CD4-positive, alpha-beta T cell treated with Interleukin-4 for 1 hour (primary cell): ENCODE measurements at places on chromosomes 5 and 9.
A peak's percentile ranks its signal among the peaks of the same experiment; 100 is the strongest.

DNA sequence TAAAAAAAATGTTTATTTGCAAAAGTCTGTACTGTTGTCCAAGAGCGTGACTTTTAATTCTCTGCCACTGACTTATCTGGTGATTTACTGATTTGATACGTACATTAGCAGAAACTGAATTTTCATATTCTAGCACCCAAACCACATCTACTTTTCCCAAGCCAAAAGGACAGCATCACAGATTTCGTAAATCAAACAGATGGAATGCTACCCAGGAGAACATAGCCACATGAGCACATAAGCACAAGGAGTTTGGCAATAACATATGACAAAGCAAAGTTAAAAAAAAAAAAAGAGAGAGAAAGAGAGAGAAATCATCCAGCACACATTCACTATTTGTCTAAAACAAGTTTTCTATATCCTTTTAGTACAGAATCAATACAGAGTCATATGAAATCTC lies 83.7 kb downstream of the HINT1 start:
- DNase-seq: no peak

GRCh38 chr5:64691291-64691690 lies 988 bp downstream of the SHISAL2B start:
- DNase-seq: no peak

- no peak for DNase-seq
Measured at GRCh38 chr5:126477294-126478117, 54.3 kb downstream of the GRAMD2B start.

- no peak for DNase-seq
Measured at GRCh38 chr5:101687349-101687985, 608.6 kb downstream of the SLCO4C1 start.

- no peak for DNase-seq
Measured at GRCh38 chr9:14517154-14517906, 175.9 kb downstream of the ZDHHC21 start.

DNA sequence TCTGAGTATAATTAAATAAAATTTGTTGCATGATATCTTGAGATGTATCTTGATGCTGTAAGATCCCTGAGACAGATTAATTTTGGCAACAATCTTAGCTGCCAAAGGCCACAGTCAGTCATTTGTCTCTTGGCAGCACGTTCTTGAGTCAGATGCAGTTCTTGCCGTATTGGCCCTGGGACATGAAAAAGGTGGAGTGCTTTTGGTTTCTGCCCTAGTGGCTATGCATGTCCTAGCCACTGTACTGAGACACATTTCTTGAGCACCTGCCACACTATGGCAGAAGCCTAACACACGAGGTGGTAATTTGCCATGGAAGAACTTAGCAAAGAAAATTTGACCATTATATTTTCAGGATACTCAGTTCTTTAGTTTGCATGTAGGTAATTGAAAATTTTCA lies 45.0 kb upstream of the PHF2 start:
- no peak for DNase-seq

GRCh38 chr9:95460518-95461164 lies 56.1 kb downstream of the PTCH1 start:
- no peak for DNase-seq

GRCh38 chr9:38088006-38088925 lies 19.2 kb upstream of the SHB start:
- peak; percentile 62 for DNase-seq

DNA sequence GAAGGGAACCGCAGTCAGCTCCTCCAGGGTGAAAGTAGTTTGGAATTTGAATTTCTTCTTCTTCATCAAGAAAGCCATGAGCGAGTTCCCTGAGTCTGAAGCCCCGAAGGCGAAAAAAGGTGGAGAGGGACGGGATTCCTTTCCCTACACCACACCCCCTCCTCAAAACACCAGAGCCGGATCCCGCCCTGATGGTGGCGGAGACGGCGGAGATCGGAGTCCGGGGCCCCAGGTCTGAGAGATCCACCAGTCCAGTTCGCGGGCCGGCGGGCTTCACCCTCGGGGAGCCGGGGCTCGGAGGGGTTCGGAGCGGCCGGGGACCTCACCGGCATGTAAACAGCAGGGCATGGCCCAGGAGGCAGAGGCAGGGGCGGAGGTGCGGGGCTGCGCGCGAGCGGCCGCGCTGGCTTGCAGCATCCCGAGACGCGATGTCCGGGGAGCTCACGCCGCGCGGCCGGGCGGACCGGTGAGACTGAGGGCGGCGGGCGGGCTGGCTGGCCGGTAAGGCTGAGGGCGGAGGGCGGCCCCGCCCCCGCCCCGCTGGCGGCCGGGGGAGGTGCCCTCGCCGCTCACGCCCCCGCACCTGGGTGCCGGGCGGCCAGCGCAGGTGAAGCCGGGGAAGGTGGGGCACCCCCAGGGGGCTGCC lies 606 bp downstream of the EEIG1 start:
- peak; percentile 47 for DNase-seq

- DNase-seq: peak; percentile 57
Measured at GRCh38 chr5:94849821-94850736, 231.6 kb downstream of the SLF1 start.

- no peak for DNase-seq
Measured at GRCh38 chr9:70192707-70193106, 66.1 kb upstream of the SMC5 start.

- DNase-seq: no peak
Measured at GRCh38 chr9:111038331-111039230, at the start of gene LPAR1. TSS of gene LPAR1 (minus strand) at chr9:111038470. CDS start at chr9:110972117, 66,353 bp downstream.

DNA sequence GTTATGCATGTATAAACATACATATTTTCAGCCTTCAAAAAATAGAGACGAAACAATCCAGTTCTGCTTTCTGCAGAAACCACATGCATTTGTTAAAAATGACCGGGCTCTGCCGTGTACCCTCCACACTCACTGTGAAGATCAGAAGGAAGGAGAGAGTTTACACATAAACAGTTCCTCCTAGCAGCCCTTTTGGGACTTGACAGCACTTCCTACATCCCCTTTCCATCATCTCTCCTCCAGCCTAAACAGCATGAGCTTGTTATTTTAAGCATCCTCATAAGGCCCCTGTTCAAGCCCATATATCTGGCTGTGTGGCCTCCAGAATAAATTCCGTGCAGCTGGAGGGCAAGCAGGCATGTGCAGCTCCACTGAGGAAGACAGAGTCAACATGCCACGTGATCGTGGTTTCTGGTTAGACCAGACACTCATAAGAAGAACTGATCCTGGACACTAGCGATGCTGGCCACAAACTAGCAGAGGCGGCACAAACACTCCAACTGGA lies 42.2 kb downstream of the NIPAL4 start:
- peak; percentile 55 for DNase-seq

GRCh38 chr5:160938532-160938931 lies 86.5 kb upstream of the ATP10B start:
- no peak for DNase-seq

GRCh38 chr5:168288349-168289245 lies 2.8 kb upstream of the WWC1 start:
- no peak for DNase-seq

GRCh38 chr5:854217-854616 lies 3.4 kb upstream of the ZDHHC11 start:
- DNase-seq: no peak

GRCh38 chr5:83099001-83099400 lies 21.7 kb downstream of the XRCC4 start:
- no peak for DNase-seq

- DNase-seq: no peak
Measured at GRCh38 chr5:135843571-135844337, 9.3 kb downstream of the SLC25A48 start.

- DNase-seq: peak; percentile 13
Measured at GRCh38 chr5:1111241-1111726, 579 bp downstream of the SLC12A7 start.

- peak; percentile 9 for DNase-seq
Measured at GRCh38 chr9:93677048-93677571, 100.7 kb downstream of the PHF2 start.

DNA sequence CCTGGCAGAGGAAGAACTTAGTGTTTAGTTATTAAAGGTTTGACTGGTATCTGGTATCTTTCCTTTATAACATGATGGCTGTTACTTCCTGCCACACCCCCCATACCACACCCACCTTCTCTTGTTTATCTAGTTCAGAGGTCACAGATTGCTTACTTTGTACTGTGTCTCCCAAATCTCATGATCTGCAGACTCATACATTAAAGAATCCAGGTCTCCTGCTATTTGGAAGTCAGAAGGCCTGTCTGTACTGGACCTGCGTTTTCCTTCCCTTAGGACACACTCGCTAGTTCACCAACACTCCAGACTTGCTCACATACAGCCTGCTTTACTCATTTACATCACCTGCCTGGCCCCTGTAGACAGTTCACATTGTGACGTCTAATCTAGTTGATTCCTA lies 39.3 kb downstream of the NUDT12 start:
- DNase-seq: no peak

DNA sequence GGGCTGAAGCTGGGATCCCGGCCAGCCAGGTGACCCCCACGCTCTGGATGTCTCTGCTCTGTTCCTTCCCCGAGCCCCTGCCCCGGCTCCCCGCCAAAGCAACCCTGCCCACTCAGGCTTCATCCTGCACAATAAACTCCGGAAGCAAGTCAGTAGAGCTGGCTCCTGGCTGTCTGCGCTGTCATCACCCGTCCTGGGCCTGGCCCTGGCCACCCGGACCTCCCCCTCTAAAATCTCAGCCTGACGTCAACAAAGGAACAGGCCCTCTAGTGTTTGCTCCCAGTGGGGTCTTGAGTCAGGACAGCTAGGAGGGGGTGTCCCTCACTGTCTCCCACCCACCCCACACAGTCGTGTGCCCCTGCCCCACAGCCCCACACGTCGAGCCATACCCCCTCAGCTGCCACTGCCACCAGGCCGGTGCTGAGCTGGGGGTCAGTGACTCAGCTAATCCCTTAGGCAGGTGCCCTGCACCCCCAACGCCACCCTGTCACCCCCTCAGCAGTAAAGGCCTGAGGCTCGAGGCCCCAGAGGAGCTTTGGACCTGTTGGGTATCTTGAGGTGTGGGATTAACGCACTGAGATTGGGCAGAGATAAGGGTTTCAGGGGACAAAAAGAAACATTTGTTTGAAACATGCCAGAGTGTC lies 1.1 kb upstream of the LCNL1 start:
- DNase-seq: no peak

GRCh38 chr5:73254642-73255041 lies 81.6 kb downstream of the TMEM174 start:
- DNase-seq: no peak

- no peak for DNase-seq
Measured at GRCh38 chr9:2934241-2934650, 90.4 kb upstream of the PUM3 start.

- no peak for DNase-seq
Measured at GRCh38 chr9:106883030-106883429, 20.1 kb downstream of the ZNF462 start.

GRCh38 chr9:109086221-109086620 lies 33.5 kb downstream of the TMEM245 start:
- no peak for DNase-seq

GRCh38 chr9:3576328-3576727 lies 50.5 kb upstream of the RFX3 start:
- DNase-seq: peak; percentile 2

- no peak for DNase-seq
Measured at GRCh38 chr9:135813671-135814290, 93.6 kb downstream of the CAMSAP1 start.

- no peak for DNase-seq
Measured at GRCh38 chr9:21689854-21690253, 112.6 kb upstream of the MTAP start.

- DNase-seq: no peak
Measured at GRCh38 chr5:39005566-39006232, 68.5 kb downstream of the RICTOR start.

DNA sequence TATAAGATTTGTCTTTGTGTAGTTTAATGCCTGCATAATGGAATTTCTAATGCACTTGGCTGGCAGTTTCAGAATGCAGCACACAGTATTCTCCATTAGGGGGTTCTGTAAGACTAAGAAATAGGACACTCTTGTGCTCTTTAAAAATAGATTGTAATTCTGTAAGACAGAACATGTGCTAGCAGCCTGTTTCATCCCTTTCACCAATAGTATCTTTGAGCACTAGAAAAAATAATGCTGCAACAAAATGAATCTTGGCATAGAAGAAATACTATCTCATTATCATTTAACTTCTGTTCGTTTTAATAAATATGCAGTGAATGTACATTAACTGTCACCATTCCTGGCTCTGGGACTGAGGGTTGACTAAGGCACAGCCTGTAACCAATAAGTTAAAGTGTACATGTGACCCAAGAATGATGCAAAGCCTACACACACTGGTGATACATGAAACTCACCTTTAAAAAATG lies 23.8 kb upstream of the ZNF622 start:
- DNase-seq: no peak

DNA sequence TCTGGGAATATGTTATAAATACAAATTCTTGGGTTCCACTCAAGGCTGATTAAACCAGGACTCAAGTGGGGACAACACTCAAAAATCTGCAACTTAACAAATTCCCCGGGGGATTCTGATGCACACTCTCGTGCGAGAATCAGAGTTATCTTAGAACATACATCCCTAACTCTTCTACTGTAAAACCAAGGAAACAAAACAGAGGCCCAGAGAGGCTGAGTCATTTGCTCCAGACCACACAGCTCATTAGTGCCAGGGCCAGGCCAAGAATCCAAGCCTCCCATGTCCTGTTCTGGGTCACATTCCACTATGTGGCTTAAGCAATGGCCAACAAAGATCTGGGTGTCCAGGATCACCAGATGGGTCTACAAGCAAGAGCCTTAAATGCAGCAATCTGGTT lies 166.0 kb downstream of the ADAMTS12 start:
- no peak for DNase-seq

DNA sequence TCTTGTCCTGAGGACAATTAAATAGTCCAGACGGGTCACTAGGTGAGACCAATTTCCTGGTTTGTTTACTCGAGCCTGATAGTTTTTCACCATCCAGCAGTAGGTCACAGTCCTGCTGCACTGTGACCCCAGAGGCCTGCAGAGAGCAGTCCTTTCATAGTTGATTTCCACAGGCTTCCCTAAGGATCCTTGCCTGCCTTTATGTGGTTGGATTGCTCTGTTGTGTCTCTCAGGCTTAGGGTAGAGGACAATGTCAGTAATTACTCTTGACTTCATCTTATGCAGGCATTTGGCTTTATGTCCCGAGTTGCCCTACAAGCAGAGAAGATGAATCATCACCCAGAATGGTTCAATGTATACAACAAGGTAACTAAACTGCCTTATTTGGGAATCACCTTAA lies 9.0 kb upstream of the CATSPER3 start:
- DNase-seq: no peak

GRCh38 chr5:59099270-59099994 lies 516.6 kb downstream of the RAB3C start:
- DNase-seq: peak; percentile 75

DNA sequence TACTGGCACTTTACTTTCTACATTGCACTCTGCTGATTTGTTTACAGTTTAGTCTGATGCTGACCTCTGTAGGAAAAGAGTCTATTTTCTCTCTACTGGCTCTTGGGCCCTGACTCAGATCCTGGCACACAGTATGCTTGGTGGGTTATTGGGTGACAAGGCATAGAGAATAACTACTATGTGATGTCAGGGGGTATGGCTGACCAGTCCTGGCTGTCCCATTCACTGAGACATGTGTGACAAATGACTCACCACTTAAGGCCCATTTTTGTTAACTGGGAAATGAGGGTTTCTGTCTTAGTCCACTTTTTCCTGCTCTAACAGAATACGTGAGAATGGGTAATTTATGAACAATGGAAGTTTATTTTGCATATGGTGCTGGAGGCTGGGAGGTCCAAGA lies 66.4 kb downstream of the DAPK1 start:
- no peak for DNase-seq
